ENCODE measurements at places on chromosomes 13 and 19. TPM values are rescaled to one million over a fixed set of nuclear protein-coding genes. Genes with fewer than 3 reads are reported as not detected.

RDH8 gene
- total RNA-seq: not detected

- DNase-seq: no peak
Observed at GRCh38 chr13:40878321-40878720, 88.9 kb downstream of the SLC25A15 start.

DNA sequence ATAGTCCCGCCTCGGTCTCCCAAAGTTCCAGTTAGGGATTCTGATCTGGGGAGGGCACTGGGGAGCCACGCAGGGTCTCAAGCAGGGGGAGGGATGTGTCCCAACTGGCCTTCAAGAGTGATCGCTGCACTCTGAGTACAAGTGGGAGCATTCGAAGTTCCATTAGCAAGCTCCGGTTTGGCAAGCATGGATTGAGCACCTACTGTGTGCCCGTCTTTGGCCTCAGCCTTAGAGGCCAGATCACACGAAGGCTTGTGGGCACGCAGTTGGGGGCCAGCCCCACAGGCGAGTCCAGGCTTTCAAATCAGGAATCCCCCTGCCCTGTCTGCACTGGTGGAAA is 32.1 kb upstream of the TCF3 start:
- no peak for DNase-seq

- no peak for DNase-seq
Observed at GRCh38 chr19:45451131-45451849, 16.5 kb upstream of the FOSB start.

DNA sequence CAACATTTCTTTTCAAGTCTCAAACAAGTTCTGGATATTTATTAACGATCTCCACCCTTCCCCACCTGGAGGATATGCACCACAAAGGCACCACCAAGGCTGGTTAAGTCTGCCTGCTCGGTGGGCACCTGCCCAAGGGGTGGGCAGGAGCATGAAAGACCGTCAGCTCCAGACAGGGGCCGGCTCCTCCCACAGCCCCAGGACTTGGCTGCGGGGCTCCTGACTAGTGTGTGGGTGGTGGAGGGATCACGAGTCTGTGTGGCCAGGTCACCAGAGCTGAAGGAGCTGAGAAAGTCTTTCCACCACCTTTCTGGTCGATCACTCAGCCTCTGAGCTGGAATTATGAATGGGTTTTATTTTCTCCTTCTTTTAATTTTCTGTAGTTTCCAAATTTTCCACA is 7.8 kb downstream of the SLC7A1 start:
- no peak for DNase-seq

YIF1B gene
- total RNA-seq: 94.3 TPM

DNA sequence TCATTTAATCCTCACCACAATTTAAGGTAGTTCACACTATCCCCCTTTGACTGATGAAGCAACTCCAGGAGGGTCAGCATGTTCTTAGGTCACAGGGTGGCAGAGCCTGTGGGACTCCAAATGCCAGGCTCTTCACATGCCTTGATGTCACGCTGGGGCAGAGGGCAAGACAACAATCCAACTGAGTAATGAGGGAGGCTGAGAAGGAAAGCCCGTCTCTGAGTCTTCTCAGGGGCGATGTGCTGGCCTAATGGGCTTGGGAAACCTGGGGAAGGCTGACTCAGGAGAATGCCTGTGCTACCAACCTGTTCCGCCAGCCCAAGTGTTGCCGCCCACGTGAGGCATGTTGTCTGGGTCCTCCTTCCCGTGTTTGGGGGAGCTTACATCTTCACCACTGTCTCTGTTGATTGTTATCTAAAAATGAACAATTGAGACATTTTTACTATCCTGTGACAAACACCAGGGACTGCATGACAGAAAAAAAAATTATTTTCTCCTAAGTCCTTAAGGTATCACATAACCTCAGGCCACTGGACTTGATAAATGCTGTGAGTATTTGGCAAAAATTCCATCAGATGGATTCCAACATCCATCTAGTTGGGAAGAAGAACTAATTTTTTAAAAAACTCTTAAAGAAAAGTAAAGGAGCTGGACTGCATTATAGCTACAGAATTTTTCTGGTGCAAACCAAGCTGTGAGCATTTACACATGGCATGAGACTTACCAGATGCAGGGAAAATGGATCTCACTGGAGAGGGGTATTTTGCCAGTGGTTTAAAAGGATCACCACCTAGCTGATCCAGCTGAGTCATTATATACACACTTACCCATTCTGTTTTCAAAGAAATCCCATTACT is 157.5 kb downstream of the RGCC start:
- DNase-seq: no peak

DNA sequence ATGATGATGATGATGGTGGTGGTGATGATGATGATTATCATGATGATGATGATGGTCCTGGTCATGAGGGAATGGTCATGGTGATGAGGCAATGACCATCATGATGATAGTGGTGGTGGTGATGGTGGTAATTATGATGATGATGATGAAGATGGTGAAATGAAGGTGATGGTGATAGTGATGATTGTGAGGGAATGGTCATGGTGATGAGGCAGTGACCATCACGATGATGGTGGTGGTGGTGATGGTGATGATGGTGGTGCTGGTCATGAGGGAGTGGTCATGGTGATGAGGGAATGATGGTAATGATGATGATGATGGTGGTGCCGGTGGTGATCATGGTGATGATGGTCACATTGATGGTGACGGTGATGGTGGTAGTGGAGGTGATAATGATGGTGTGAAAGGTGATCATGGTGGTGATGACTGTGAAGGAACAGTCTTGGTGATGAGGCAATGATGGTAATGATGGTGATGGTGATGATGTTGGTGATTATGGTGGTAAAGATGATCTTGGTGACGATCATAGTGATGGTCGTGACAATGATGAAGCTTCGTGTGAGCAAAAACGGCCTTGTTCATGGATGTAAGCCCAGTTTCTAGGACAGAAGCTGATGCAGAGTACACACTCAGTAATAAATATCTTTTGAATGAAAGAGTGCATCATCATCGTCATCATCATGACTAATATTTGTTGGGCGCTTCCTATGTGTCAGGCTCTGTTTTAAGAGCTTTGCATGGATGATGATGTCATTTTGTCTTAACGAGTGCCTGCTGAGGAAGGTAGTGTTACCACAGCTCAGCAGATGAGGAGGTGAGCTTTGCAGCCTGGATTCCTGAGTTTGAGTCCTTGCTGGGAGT is 17.3 kb downstream of the SBK2 start:
- no peak for DNase-seq

- DNase-seq: no peak
Observed at GRCh38 chr19:5115771-5116202, 146.9 kb downstream of the KDM4B start.

GRCh38 chr13:34217343-34218025 is 399.5 kb downstream of the RFC3 start:
- no peak for DNase-seq

- no peak for DNase-seq
Observed at GRCh38 chr19:6833166-6833790, 54.1 kb upstream of the ADGRE1 start.

DNA sequence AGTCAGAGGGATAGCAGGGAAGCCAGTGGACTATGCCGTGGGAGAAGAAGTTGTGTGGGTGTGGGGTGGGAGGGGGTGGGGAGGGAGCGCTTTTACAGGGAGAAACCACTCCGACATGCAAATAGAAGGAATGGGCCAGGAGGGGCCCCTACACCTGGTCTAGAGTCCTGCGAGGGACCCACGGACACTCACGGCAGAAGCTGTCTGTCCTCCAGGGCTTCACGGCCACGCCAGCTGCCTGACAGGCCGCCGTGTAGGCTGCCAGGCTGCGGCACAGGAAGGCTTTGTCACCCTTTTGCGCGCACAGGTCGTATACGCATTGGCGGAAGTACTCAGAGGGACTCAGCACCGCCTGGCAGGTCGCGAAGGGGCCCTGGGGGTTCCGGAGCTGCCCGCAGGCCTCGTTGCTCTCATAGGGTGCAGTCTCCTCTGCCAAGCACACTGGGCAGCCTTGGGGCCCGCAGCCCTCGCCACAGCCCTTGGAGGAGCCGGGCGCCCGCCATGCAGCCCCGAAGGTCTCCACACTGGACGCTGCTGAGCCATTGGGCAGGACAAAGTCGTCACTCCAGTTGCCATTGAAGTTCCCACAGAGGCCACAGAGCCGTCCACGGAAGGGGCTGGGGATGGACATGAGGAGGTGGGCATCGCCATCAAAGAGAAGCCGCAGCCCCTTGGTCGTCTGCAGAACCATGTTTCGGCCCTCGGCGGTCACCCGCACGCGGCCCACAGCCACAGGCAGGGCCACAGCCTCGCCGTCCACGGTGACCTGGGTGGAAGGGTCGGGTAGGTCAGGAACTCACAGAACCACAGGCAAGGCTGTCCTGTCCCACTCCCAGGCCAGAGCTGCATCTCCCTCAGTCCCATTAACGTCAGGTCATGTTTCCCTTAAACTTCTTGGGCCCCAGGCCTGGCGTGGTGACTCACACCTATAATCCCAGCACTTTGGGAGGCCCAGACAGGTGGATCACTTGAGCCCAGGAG is 26.0 kb upstream of the FBL start:
- DNase-seq: no peak

DNA sequence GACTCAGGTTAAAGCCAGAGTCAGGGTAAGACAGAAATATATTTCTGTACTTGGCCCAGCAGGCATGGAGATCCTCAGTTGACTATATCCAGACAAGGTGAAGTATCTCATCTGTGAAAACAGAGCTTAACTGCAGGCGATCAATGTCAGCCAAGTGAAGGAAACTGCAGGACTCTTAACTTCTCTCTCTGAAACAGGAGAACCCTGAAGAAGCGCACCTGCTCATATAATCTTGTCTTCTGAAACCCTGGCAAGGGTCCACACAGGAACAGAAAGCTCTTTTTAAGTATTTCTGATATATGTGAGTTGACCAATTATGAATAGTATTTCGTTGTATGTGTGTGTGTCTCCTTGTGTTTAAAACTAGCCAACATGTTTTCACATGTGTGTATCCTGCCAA is 504.8 kb upstream of the SLITRK5 start:
- DNase-seq: no peak

- DNase-seq: no peak
Observed at GRCh38 chr13:35912841-35913240, 218.3 kb downstream of the DCLK1 start.

DNA sequence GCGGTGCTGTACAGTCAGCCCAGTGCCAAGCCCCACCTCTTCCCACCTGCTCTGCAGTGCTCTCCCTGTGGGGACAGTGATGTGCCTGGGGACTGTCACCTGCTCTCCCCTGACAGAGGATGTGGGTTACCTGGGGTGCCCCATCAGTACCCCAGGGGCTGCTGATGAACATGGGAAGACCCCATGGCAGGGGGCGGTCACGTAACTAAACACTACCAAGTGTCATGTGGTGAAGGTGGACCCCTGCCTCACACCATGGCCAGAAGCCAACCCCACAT is 12.7 kb downstream of the KDM4B start:
- DNase-seq: no peak

- DNase-seq: no peak
Observed at GRCh38 chr13:39200249-39200910, 162.1 kb downstream of the NHLRC3 start.

WDR87 gene
- total RNA-seq: not detected

GDF15 gene
- 528 TPM for total RNA-seq

DNA sequence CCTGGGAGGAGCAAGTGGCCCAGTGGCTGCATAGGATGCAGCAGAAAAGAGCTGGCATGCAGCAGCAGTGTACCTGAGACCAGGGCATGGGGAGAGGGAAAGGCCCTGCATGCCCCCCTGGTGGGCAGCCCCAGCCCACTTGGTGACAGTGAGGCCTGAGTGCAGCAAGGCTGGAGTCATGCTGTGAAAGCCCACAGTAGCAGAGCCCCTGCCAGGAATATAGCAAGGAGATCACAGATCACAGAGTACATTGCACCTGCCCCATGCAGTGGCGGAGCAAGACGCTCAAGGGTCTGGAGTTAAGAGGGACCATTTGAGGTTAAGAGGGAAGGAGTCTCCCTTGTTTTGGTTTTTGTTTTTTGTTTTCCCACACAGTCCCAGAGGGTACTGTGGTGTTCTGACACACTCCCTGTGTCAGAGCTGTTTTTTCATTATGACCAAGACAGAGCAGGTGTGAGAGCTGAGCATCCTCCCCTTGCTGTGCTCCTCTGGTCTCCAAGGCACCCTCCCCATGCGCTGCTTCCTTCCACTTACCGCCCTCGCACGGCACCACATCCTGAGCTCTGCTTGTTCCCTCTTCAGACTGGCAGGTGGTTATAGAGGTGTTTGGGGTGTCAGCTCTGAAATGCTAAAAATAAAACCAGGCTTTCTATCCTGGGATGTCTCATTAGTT is 85.0 kb upstream of the UBL3 start:
- DNase-seq: no peak

- DNase-seq: no peak
Observed at GRCh38 chr13:68927387-68928026, 1180.1 kb upstream of the ATXN8OS start.

GRCh38 chr13:39132286-39133230 is 94.3 kb downstream of the NHLRC3 start:
- DNase-seq: no peak

DNA sequence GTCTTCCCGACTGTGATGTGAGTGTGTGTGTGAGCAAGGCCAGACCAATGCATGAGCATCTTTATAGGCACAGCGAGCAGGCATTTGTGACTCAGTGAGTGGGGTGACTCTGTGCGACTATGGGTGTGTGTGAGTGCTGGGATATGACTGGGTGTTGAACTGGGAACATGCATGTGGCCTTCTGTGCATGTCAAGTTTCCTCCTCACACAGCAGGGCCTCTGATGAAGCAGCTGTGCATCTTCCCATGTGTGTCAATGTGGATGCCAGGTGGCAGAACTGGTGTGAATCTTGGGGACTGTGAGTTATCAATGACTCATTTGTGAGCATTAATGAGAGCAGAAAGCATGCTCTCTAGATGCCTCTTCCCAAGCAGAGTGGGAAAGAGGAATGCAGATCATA is 12.1 kb upstream of the LGALS14 start:
- no peak for DNase-seq

SDHAF1 gene
- total RNA-seq: 19.8 TPM

EPSTI1 gene
- total RNA-seq: 17.9 TPM

HIF3A gene
- total RNA-seq: 7.5 TPM

MTUS2 gene
- total RNA-seq: 0.06 TPM

- no peak for DNase-seq
Observed at GRCh38 chr19:5340637-5341447, at the start of gene PTPRS. Gene PTPRS, minus strand, starts transcription at chr19:5340812. Its CDS starts 54,672 bp downstream, at chr19:5286140.

GPR18 gene
- not detected for total RNA-seq

GRCh38 chr19:3604987-3605343 is 1.7 kb downstream of the TBXA2R start:
- DNase-seq: no peak

- no peak for DNase-seq
Observed at GRCh38 chr13:35483761-35484160, 7.3 kb upstream of the MAB21L1 start.

PRR22 gene
- total RNA-seq: 0.76 TPM

DNA sequence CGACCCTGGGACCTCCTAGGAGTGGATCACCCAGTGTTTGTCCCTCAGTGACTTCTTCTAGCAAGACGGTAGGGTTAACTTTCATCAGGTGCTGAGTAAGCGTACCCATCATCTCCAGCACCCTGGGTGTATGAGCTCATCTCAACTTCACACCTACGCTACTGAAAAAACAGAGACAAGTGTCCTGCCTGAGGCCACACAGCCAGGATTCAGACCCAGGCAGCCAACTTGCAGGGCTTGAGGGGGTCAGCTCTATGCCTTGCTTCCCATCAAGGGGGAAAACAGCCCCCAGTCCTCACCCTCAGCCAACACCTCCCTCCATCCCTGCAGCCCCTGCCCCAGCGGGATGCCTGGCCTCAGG is 4.6 kb downstream of the TLE2 start:
- DNase-seq: no peak

All from glomerular endothelial cell (primary cell).